ENCODE measurements at places on chromosomes 11 and 22.

DNA sequence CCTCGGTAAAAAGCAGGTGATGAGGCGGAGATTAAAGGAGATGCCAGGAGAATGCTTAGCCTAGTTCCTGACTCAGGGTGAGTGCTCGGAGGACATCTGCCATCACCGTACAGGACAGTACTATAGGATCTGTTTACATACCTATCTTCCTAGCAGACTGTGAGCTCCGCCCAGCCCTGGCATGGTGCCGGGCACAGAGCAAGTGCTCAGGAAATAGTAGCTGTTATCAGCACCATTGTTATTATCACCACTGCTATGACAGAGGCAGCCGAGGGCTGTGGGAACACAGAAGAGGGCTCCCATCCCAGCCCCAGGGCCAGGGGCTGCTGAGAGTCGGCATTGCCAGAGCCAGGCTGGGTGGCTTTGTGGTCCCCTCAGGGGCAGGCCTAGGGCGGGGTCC lies 642 bp upstream of the SEPTIN3 start:
- no peak for DNase-seq

DNA sequence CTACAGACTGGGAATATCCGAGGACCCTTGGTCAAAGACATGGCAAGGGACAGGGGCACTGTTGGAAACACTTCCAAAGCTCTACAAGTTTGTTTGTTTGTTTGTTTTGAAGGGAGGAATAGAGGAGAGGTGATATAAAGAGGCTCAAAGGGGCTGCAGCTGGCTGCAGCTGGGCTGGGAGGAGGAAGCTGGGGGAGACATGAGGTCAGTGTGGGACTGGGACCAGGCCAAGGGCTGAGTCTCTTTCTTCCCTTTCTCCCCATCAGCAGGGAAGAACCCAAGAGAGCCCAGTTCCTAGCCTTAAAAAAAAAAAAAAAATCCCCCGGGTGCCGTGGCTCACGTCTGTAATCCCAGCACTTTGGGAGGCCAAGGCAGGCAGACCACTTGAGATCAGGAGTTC lies 5.0 kb downstream of the RHOG start:
- DNase-seq, result no peak

- DNase-seq, result no peak
Measured at GRCh38 chr11:128621601-128622501, 34.5 kb upstream of the ETS1 start.

DNA sequence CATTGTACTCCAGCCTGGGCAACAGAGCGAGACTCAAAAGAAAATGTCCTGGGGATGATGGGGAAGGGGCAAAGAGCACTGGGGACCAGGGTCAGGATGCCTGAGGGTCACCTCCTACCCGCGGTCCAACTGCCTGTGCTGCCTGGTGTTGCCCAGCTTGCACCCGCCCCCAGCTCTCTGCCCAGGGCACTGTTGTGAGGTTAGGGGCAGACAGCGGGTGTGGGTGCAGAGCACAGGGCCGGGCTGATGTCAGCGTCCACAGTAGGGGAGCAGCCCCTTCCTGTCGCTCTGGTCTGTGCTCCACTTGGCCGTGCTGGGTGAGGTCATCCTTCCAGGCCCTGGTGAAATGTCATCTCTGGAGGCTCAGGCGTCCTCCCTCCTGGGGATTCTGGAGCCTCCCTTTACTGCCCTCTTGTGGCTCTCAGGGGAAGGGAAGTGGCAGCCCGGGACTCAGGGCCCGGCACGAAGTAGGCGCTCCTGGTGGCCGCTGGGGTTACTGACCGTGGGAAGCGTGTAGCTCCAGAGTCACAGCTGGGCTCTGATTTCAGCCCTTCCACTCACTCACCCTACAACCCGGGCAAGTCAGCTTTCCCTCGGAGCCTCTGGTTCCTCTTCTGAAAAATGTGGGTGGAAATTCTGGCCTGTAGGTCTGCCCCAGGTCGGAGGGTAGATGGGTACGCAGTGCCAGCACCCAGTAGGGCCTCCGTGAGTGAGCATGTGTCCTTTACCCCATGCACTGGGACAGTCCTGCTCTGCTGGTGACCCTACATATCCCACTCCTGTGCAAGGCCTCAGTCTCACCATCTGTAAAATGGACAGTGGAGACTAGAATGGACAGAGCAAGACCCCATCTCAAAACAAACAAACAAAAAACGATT lies 17.3 kb upstream of the PRR5 start:
- DNase-seq, result peak; percentile 92

DNA sequence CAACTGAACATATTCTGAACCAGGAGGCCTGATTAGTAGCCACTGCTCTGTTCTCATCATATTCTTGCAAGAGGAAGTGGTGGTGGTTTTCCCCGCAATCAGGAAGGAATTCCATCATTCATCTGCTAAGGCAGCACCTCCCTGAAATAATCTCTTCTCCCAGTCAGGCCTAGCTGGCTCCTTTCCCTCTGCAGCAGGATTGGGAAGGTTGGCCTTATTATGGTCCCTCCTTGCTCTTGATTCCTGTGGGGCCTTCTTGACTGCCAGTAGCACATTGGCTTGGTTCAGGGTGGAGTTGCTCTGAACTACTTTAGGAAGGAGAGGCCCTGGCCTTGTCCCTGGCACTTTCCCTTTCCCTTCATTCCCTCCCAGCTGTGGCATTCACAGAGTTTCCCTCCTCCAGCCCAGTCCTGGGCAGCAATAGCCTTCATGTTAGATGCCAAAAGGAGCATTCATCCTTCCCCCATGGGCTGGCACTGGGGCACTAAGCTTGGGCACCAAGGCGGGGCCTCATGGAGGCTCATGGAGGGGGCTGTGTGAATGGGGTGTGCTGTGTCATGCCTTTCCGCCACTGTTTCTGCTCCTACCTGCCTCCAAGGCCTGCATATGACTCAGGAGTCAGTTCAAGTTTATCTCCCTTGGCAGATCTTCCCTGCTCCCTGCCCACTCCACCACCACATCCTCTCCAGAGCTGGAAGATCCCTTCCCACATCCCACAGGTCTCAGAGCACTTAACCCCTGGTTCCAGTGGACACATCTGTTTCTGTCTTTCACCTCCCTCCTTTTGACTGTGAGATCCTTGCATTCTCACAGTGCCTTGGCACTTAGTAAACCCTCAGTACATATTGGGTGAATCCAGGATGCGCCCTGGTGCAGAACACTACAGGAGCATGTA lies 27.6 kb upstream of the CD44 start:
- DNase-seq, result no peak

GRCh38 chr22:49553518-49554295 lies 274.0 kb downstream of the BRD1 start:
- no peak for DNase-seq

GRCh38 chr11:55707029-55707428 lies 45.0 kb downstream of the OR4C6 start:
- no peak for DNase-seq

GRCh38 chr11:117891362-117891761 lies 14.9 kb upstream of the FXYD6 start:
- DNase-seq, result no peak

DNA sequence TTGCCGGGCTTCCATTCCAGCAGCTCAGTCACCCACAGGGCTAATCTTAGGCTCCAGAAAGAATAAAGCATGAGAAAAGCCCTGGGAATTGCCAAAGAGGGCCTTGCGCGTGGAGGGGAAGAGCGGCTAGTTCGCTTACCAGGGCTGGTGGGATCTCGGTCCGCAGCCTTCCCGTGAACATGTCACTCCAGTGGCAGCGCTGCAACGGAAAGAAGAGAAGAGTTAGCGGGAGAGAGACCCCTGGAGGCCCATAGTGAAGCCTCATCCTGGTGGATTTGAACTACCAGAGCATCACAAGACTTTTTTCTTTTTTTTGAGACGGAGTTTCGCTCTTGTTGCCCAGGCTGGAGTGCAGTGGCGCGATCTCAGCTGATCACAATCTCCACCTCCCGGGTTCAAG lies 18.0 kb downstream of the RANGAP1 start:
- DNase-seq, result no peak

GRCh38 chr11:34260072-34260575 lies 97.7 kb downstream of the ABTB2 start:
- DNase-seq, result no peak

DNA sequence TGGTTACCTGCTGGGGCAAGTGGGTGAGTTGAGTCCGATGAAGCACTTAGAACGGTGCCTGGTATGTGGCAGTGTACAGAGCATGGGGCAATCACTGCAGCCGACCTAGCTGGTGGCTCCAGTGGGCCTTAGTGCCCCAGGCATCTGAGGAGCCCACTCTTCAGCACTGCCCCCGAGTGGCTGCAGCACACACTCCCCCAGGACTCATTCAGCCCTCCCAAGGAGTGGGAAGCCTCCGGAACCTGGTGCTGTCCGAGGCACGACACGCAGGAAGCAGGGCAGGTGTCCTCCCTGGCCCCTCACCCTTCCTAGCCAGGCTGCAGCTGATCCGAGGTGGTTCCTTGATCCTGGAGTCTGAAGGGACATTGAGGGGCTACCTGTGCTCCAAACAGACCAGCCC lies 42.4 kb upstream of the PRODH start:
- DNase-seq, result no peak

GRCh38 chr11:116544721-116545120 lies 228.1 kb downstream of the BUD13 start:
- DNase-seq, result no peak

DNA sequence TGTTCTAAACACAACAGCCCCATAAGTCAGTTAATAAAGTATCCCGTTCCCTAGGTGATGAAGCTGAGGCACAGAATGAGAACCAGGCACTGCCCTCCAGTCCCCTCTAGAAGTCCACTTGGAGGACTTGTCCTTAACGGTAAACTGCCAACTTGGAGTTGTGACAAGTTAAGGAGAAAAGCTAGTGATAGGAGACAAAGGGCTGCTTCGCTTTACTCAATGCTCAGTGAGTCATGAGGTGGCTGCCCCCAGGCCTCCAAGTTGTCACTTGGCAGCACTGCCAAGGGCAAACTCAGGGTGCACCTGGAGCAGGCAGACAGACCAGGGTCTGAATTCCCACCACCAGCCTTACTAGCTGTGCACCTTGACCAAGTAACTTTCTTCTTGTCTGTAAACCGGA lies 13.5 kb downstream of the SLC43A1 start:
- DNase-seq, result no peak

DNA sequence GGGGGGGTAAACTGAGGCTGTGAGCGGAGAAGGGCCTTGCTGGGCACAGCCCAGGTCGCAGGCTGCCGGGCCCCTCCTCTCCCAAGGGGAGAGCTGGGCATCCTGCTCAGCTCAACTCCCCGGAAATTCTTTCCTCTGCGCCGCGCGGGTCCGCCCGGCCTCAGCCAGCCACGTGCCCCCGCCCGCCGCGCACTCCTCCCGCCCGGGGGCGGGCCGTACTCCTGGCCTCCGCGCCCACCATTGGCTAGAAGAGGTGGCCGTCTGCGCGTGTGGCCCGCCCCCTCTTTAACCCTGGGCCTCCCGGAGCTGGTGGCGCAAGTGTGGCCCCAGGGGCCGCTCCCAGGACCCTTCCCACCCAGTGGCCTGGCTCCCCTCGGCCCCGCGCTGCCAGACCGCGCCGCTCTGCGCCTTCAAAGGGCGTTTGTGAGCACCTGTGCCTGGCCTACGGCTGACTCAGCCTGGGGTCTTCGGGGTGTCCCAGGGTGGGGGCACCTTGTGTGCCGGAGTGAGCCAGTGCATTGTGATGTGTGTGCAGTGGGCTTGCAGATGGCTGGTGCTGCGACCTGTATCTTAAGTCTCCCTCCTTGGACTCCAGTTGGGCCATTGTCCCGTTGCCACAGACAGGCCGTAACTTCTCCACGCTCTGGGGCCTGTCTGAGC lies 2.0 kb downstream of the MRGPRF start:
- DNase-seq, result no peak

DNA sequence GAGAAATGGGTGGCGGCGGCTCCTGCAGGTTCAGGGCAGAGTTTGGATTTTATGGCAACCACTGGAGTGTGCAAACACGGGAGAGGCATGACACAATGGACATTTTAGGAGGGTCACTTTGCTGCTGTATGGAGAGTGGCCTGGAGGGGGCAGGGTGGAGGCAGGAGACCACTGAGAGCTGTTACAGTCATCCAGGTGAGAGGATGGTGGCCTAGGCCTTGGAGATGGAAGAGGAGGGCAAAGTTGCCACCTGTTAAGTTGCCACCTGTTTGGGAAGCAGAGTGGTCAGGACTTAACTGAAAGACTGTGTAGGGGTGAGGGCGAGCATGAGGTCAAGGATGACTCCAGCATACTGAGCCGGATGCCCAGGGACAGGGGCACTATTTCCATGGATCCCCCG lies 2.3 kb upstream of the RAD9A start:
- peak; percentile 54 for DNase-seq

- no peak for DNase-seq
Measured at GRCh38 chr11:11217929-11218628, 135.0 kb downstream of the CSNK2A3 start.

DNA sequence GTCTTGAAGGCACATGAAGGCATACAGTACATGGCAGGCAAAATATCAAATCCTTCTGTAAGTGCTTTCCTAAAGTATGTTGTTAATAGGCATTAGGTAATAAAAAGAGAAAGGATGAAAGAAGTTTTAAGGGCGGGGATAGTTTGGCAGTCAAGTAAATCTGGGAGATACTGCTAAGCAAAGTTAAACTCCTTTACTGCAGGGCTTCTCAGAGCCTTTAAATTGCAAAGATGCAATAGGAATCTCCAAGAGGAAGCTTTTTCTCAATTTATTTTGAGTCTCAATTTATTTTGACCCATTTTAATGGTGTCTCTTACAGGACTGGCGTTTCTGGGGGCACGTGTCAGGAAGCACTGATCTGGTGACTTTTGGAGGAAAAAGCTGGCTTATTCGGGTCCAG lies 12.8 kb upstream of the PHF21A start:
- DNase-seq, result no peak

GRCh38 chr11:1157645-1158591 lies at the start of gene MUC5AC:
TSS of gene MUC5AC (plus strand) at chr11:1157953. CDS start at chr11:1158000, 47 bp downstream.
- no peak for DNase-seq

DNA sequence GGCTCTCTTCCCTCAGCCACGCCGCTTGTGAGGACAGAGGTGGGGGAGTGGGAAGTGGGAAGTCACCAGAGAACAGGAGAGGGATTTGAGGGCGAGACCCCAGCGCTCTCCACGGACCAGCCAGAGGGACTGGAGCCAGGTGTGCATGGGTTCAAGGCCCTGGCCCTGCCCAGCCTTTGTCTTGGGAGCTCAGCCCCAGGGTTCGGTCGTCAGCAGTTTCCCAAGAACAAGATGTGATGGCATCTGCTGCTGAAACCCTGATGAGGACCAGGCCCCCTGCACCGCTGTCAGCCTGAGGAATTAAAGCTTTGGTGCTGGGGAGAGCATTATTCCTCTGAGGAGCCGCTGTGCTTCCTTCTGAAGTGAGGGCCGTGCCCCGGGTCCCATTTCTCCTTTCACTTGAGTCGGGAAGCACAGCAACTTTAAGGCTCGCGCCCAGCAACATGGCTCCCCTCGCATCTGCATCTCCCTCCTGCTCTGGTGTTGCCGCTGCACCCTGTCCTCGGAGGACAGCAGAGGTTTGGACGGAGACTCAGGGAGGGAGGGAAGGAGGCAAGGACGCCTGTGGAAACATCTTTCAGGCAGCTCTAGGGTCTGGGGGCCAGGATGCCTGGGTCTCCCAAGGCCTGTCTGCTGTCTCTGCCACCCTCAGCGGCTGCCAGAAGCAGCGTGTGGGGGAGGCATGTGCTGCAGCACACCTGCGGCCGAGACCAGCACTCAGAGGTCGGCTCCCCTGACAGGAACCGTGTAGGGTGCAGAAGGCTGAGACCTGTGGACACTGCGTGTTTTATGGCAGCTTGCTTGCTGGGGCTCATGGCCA lies 3.8 kb downstream of the IFITM5 start:
- DNase-seq, result no peak

Measured in stimulated activated naive CD8-positive, alpha-beta T cell treated with anti-CD3 and anti-CD28 coated beads, Interleukin-15, amount 100 ng/mL, for 72 hours (primary cell).